ENCODE measurements at places on chromosomes 16 and 17.

GRCh38 chr17:64064331-64064730 is 43.9 kb upstream of the ICAM2 start:
- no peak for DNase-seq

DNA sequence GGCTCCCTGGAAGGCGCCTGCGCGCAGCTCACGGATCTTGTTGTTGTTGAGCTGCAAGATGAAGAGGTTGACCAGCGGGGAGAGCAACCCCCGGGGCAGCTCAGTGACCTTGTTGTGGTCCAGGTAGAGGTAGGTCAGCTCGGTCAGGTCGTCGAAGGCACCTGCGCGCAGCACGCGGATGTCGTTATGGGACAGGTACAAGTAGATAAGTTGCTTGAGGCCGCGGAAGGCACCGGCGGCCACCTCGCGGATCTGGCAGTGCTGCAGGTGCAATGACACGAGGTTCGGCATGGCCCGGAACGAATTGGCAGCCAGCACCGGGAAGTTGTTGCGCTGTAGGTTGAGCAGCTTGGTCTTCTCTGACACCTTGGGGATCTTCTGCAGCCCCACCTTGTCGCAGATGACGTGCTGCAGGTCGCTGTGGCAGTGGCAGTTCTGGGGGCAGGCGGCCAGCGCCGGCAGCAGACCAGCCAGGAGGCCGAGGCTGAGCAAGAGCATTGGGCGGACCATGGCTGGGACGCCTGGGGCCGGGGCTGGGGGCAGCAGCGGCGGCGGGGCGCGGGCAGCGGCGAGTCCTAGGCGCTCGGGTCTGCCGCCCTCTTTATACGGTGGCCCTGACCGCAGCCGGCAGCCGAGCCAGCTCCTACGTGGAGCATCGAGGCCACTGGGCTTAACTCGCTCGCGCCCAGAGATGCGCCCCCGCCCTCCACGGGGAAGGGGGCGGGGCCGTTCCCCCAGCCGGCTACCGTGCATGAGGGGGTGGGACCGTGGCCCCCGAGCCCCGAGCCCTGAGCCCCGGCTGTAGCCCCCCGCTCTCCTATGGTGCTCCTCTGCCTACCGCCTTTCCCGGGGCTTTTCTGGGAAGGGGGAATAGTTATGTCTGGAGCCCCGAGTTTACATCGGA is at the start of gene CHAD:
Gene CHAD, minus strand, starts transcription at position 577 of the 904 bp plus-strand sequence. Its CDS starts 67 bp downstream, at position 510.
- no peak for DNase-seq

DNA sequence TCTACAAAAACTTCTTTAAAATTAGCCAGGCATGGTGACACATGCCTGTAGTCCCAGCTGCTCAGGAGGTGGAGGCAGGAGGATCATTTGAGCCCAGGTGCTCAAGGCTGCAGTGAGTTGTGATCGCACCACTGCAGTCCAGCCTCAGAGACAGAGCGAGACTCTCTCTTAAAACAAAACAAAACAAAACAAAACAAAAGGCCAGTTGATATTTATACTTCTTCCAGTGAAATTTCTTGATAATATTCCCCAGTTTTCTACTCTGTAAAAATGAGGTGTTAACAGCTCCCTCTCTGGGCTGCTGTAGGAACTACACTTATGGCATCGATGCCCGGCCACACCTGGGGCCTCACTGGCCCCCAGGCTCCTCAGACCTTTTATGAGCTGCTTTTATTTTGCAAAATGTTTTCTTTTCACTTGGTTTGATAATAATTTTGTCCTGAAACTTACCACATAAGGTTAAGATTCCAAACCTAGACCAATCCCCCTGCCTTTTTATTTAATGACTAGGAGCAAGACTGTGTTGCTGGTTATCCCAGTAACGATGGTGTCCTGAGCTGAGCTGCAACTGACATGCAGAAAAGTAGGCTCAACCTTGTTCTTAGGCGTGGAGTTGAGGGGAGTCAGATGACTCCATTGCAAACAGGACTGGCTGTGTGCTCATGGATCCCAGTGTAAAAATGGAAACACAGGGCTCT is 17.6 kb downstream of the MAPK8IP3 start:
- DNase-seq, result peak; percentile 28

GRCh38 chr17:30217054-30217453 is 18.4 kb downstream of the SLC6A4 start:
- no peak for DNase-seq

DNA sequence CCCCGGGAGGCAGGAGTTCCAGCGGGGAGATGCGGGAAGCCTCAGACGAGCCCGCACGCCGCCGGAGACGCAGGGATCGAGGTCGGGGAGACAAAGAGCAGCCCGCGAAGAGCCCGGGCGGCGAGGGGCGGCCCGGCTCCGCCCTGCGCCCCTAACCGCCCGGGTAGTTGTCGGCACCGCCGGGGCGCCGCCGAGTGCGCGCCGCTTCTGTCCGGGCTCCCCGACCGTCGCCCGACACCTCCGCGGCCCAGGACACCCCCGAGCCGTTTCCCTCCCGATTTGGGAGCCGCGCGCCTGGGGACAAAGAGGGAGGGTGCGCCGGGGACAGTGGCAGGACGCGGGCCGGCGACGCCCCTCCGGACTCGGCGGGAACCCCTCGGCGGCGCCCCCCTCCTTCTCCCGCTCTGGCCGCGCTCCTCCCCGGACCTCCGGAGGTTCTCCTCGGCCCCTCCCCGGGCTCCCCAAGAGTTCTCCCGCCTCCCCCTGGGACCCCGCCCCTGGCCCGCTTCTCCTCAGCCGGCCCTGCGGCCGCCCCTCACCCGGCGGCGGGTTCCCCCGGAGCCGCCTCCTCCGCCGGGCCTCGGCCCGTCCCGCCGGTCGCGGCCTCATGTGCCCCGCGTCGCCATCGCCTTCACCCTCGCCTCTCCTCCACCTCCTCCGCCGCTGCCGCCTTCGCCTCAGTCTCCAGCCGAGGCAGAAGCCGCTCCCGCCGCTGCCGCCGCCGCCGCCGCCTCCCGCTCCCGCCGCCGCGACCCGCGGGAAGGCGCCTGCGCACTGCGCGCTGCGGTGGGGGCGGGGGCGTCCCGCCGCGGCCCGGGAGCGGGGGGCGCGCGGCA is at the start of gene GJC1:
Gene GJC1, minus strand, starts transcription at position 765 of the 836 bp plus-strand sequence. CDS start 24,470 bp downstream, outside the sequence.
- DNase-seq, result no peak

GRCh38 chr17:66654106-66654740 is 180.7 kb upstream of the CACNG5 start:
- DNase-seq, result peak; percentile 54

DNA sequence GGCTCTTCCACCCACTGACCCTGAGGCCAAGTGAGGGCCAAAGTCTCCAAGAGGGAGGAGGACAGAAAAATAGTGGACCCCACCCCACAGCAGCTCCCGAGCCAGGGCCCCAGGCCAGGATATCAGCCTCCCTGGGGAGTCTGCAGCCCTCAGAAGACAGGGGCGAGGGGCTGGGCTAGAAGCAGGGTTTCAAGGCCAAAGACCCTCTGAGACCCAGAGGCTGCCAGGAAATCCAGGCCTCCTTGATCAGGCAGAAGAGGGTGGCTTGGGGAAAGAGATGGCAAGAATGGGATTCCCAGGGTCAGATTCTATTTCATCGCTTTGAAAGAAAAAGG is 156.1 kb downstream of the ZNF423 start:
- no peak for DNase-seq

GRCh38 chr16:54327609-54328008 is 41.0 kb upstream of the IRX3 start:
- no peak for DNase-seq

DNA sequence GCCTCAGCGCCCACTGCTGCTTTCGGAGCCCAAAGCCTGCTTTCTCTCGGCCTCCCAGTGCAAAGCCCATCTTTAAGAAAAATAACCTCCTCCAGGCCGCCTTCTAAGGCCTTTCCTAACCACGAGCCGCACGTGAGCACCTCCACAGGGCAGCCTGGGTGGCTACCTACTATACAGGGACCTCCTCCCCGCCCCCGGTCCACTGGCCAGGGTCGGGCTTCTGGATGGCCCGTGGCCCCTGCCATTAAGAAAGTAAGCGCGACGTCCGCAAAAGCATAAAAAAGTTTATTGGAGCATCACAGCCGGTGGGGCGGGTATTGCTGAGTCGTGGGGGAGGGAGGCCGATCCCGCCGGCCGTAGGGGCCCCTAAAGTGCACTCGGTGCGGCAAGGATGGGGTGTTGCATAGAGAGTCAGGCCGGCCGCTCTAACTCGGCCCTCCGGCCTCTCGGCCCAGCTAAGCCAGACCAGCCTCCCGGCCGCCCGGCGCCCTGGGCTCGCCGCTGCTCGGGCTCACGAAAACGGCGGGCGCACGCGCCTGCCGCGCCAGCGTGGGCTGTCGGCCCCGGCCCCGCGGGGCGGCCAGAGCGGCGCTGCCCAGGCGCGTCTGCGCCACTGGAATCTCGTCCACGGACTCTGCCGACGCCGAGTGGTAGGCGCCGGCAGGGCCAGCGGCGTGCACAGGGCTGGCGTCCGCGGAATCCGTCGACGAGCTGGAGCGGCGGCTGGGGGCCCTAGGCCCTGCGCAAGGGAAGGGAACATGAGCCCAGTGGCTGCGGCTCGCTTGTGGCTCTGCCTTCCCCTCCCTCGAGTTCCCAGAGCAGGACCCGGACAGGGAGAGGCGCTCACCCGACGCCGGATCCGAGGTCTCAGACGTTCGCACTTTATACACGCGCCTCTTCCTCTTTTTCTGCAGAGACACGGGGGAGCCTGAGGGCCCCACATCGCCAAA is 1.1 kb upstream of the TPPP3 start:
- DNase-seq, result no peak

DNA sequence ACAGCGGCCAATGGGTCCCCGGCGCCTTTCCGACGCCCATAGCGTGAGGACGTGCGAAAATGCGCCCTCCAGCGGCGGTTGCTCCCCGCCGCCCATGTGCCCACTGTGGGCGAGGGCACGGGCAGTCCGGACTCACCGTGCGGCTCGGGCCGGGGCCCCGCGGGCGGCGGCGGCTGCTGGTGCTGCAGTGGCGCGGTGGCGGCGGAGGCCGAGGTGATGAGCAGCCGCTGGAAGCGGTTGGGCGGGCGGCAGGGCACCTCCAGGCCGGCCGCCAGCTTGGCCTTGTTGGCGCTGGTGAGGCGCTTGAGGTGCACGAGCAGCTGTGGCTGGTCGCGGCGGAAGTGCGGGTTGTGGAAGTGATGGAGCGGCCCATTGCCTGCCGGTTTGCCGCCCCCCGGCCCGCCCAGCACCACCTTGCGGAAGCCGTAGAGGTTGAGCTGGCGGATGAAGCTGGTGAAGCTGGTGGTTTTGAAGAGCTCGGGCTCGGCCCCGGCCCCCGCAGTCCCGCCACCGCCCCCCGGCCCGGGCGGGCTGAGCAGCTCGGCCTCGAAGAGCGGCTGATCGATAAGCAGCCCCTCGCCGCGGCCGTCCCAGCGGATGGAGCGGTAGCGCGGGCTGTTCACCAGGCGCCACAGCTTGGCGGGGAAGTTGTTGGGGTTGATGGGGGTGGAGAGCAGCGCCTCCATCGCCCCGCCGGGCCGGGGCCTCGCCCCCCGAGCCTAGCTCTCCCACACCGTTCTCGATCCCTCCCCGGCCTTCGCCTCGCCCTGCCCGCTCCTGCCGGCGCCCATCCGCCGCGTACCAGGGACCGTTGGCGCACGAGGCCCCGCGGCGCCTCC is at the start of gene HSF5:
Gene HSF5, minus strand, starts transcription at position 820 of the 839 bp plus-strand sequence. Its CDS starts 134 bp downstream, at position 686.
- DNase-seq, result no peak

DNA sequence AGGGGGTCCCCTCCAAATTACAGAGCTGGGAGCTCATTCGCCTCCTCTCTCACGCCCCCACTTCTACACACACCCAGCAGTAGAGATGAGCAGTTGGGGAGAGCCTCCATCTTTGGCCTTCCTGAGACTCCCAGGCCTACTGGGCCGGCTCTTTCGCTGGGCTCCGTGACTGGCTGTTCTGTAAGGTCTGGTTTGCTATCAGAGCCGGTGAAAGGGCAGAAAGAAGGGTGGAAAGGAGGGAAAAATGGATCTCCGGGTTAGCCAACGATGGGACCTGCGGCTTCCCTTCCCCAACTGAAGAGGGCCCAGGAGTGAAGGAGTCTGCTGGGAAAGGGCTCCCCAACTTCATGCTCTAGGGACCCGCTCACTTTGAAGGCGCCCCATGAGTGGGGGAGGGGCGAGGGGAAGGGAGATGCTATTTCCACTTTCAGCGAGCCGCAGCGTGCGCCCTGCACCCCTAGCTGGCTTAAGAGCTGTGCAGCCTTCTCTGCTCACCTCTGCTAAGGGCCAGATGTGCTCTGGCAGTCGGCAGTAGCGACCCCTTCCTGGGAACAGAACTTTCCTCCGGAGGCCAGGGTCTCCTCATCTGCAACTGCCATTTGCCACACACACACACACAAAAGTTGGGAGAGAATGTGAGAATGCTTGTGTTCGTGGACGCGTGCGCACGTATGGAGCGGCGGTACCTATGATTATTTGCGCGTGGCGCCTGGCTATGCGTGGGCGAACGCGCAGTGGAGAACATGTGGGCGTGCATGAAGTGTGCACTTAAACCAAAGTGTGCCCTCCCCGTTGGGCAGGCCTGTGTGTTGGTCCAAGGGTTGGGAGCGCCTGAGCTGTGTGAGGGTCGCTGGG is 2.9 kb upstream of the FOXF1 start:
- DNase-seq, result no peak

GRCh38 chr16:9072806-9073341 is 18.6 kb upstream of the HAPSTR1 start:
- DNase-seq, result no peak

DNA sequence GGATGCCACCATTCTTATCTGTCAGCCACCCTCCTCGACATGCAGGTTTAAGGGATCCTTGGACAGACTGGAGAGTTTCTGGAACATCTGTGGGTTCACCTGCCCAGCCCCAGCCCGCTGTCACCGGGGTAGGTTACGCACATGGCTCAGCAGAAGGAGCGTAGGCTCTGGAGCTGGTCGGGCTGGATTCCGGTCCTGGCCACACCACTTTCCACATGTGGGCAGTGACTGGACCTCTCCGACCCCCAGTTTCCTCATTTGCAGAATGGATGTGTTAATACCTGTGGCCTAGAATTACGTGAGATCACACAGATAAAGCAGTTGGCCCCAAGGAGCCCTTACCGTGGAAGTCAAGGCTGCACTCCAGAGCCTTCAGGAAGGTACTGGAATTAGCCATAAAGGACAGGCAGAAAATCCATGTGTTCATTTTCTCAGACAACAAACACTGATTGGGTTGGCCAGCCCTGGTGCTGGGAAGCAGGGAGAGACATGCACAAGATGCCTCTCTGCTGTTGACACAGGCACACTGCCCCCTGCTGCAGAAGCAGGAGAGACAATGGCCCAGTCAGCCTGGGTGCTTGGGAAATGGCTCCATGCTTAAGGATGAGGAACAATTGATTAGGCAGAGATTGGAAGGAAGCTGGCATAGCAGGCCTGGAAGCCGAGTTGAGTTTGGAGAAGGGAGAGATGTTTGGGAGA is 58.8 kb downstream of the SF3B3 start:
- no peak for DNase-seq

DNA sequence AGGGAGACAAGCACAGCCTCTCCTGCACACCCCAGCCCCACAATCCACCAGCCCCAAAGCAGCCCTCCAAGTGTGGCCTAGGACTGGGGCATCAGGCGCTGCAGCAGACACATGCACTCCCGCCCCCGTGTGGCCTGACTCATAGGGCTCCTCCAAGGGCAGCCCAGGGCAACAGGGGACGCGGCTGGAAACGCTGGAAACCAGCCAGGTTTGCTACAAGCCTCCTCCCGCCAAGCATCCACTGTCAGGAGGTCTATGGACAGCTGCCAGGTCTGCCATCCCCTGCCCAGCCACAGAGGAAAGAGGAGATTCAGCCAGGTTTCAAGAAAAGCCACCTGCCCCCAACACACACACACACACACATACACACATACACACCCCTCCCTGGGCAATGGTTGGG is 25.8 kb downstream of the SRCIN1 start:
- DNase-seq, result peak; percentile 41

- DNase-seq, result no peak
Measured at GRCh38 chr17:5832886-5833285, 237.3 kb upstream of the WSCD1 start.
